ENCODE measurements at places on chromosomes 13 and 19.

GRCh38 chr19:16272945-16273344 is 51.7 kb upstream of the KLF2 start:
- DNase-seq, result no peak

DNA sequence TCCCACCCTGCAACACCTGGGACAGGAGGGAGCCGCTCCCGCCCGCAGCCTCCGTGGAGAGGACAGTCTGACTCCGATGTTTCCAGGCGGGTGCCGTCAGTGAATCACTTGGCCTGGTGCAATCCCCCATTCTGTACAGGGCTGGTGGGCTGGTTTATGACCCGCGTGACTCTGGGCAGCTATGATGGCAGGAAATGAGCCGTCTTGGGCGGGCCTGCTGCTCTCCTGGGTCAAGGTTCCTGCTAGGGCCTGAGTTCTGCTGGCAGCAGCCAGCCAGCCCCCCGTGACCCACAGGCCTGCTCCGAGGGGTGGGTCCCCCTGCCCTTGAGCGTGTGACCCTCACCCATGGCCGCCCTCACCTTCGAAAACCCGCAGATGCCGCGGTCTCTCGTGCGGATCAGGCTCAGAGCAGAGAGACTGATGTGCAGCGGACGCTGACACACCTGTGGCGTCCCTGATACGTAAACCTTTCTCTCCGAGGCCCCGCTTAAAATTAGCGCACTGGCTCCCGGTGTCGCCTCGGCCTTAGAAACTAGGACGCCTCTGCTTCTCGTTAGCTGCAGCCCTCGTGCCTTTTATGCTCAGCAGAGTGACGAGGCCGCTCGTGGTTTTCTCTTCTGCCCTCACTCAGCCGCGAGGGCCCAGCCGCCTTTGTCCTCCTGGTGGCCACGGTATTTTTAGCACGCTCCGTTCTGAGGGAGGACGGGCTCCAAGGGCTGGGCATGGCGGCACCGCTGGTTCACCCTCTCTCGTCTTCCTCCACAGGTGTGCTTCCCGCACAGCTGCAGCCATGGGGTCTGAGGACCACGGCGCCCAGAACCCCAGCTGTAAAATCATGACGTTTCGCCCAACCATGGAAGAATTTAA is 63.4 kb downstream of the KDM4B start:
- DNase-seq, result no peak

GRCh38 chr19:38503077-38503410 is 69.6 kb downstream of the RYR1 start:
- DNase-seq, result no peak

- no peak for DNase-seq
Observed at GRCh38 chr19:7678971-7679751, 1.5 kb upstream of the TRAPPC5 start.

DNA sequence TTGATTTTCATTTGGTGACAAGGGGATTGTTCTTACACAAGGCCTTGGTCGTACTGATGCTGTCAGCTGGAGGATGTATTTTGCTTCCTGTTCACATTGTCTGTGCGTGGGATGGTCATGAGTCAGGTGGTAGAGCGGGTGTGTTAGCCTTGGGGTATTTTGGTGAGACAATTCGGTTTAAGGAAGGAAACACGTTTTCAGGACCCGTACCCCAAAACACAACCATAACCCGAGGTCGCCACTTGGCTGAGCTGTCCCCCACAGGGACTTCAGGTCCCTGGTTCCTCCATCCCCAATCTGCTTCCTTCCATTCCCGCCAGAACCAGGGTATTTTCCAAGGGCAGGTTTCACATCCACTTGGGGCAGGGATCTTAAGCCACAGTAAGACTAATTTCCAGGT is 15.0 kb downstream of the MYO9B start:
- DNase-seq, result no peak

- no peak for DNase-seq
Observed at GRCh38 chr13:38871275-38871674, 119.4 kb downstream of the STOML3 start.

- DNase-seq, result no peak
Observed at GRCh38 chr19:23913931-23914330, 755 bp upstream of the ZNF726 start.

DNA sequence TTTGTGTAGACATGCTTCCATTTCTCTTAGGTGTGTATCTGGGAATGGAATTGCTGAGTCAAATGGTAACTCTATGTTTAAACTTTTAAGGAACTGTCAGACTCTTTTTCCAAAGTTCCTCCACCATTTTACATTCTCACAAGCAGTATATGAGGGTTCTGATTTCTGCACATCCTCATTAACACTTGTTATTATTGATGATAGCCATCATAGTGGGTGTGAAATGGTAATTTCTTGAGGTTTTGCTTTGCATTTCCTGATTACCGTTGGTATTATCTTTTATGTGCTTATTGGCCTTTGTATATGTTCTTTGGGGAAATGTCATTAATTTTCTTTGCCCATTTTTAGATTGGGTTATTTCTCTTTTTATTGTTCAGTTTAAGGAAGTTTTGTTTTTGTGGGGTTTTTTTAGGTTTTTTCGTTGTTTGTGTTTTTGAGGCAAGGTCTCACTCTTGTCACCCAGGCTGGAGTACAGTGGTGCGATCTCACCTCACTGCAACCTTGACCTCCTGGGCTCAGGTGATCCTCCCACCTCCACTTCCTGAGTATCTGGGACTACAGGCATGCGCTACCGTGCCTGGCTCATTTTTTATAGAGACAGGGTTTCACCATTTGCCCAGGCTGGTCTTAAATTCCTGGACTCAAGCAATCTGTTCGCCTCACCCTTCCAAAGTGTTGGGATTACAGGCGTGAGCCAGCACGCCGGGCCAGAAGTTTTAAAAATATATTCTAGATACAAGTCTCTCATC is 34.3 kb downstream of the NAA16 start:
- DNase-seq, result no peak

DNA sequence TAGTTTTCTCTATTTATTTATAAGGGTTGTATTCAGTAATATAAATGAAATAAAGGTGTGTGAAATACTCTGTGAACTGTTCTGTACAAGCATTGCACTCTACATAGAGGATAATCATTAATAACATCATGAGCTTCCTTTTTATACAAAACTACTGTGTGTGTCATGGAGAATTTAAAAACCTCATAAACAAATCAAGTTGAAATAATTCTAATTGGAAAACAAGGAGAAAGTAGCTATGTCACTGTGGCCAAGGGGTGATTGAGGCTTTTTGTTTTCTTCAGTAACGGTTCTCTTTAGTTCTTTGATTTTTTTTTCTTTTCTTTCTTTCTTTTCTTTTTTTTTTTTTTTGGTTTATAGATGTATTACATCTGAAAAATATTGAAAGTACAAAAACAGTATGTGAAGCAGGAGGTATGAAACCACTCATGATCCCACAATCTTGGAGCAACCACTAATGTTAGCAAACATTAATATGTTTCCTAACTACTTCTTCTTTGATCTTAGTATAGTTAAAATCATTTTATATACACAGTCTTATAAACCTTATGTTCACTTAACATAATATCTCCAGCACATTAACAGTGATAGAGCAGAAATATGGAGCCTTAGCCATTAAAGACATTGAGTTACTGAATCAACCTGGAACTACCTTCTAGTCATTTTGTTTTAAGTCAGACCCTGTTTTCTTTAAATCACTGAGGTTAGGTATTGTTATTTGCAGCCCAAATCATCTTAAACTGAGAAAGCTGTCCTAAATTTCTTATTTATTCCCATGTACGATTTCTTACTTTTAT is 45.4 kb downstream of the WDFY2 start:
- DNase-seq, result no peak

DNA sequence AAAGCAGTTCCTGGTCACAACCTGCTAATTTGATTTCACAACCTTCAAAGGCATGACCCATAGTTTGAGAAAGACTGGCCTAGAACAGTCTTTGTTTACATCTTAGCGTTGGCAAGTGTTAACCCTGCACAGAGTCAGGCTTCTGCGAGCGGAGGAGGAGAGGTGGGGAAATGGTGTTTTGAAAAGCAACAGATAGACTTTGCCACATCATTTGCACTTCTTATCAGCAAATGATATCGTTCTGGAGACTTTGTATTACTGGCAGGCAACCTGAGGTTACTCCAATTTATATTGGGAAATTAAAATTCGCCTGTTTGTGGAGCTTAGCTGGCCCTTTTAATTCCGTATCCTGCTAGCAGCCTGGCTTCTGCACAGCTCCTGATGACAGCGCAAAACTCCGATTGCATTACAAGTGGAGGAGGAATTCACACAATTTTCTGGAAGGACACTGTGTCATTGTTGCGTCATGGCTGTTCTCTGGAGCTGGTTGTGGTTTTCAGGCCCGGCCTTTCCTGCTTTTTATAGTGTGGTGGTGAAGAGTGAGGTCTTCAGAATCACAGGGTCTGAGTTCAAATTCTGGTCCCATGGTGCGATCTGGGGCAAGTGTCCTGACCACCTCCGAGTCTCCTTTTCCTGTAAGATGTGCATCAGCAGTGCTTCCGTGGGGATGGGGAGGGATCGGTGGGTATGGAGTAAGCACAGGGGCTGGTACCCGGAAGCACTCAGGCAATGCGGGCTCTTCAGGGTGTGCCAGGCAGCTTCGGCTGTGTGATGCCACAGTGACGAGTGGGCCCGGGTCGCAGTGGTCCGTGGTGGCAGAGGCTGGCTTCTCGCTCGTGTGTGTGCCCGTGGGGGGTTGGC is 49.1 kb upstream of the EHD2 start:
- no peak for DNase-seq
